Smooth muscle cell of the umbilical artery (primary cell): ENCODE measurements at places on chromosomes 6 and 20. TPM values are rescaled to one million over a fixed set of nuclear protein-coding genes. Genes with fewer than 3 reads are reported as not detected.

Gene OR2H2
- not detected in 2 replicates for total RNA-seq

Gene ADGRB3
- total RNA-seq = 0.18 TPM in 1 of 2 replicates, not detected in the other

Gene TSPO2
- not detected in 2 replicates for total RNA-seq

Gene CDSN
- not detected in 2 replicates for total RNA-seq

Gene IL17A
- not detected in 2 replicates for total RNA-seq

Gene CPNE5
- total RNA-seq = 0.18 and 0.30 TPM in 2 replicates

Gene SNAP25
- 4.6 and 5.6 TPM in 2 replicates for total RNA-seq

Gene GATA5
- total RNA-seq = not detected in 2 replicates

Gene NHLRC1
- 2.1 and 2.4 TPM in 2 replicates for total RNA-seq

Gene MICB
- total RNA-seq = 6.5 and 9.6 TPM in 2 replicates

Gene FOXC1
- 0.30 and 2.0 TPM in 2 replicates for total RNA-seq

Gene ENPP4
- 0.74 and 0.89 TPM in 2 replicates for total RNA-seq

Gene ZFP57
- 0.69 TPM in 1 of 2 replicates, not detected in the other for total RNA-seq

Gene UBE2C
- total RNA-seq = 2.1 and 11.3 TPM in 2 replicates

Gene MUC21
- not detected in 2 replicates for total RNA-seq

Gene TFAP2D
- not detected in 2 replicates for total RNA-seq

Gene GABRR1
- total RNA-seq = not detected in 2 replicates

Gene CST3
- total RNA-seq = 306 and 317 TPM in 2 replicates
